ENCODE measurements at places on chromosomes 5 and 9.

DNA sequence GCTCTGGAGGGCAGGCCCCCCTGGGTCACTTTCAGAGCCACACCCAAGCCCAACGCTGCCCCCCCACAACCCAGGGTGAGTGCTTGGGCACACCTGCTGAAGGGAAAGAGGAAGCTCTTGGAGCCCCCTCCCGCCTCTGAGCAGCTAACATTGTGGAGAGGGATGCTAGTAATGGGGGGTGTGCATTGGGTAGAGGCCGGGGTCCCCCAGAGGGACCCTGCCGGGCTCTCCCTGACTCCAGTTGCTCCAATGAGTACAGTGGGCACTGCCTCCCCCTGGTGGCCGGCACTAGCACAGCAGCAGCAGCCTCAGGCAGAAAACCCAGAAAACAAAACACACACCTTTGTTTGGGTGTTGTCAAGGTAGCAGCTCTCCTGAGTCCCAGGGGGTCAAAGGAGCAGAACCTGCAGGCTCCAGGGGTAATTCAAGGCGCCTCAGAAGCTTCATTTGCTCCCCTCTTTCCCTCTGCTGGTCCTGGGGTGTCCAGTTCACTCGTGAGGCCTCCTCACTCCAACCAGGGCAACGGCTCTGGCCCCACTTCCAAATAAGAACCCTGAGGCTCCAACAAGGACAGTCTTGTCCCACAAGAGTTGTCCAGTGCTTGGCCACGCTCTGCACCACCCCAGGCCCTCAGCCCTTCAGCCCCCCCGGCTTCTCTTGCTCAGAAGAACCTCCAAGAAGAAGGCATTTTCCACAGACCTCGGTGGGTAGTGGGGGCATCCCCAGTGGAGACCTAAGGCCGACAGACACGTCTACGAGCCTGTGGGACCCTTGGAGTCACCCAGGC is 16.1 kb downstream of the GBGT1 start:
- peak; percentile 87 for DNase-seq

- no peak for DNase-seq
Observed at GRCh38 chr9:124164811-124165210, 92.9 kb upstream of the NEK6 start.

DNA sequence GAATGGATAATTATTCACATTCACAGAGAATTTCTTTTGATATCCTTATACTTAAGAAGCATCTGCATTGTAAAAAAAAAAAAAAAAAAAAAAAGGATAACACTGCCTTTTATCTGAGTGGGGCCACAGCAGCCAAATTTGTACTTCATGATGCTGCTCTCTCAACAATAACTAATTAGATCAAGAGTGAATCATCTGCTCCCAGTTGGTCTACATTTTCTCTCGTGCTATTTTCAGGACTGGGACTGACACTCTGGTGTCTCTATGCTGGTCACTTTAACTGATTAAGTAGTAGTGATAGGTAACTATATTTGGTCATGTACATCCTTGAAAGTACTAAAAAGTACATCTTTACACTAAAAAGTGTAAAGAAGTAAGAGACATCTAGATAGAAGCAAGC is 90.1 kb downstream of the RFX3 start:
- no peak for DNase-seq

DNA sequence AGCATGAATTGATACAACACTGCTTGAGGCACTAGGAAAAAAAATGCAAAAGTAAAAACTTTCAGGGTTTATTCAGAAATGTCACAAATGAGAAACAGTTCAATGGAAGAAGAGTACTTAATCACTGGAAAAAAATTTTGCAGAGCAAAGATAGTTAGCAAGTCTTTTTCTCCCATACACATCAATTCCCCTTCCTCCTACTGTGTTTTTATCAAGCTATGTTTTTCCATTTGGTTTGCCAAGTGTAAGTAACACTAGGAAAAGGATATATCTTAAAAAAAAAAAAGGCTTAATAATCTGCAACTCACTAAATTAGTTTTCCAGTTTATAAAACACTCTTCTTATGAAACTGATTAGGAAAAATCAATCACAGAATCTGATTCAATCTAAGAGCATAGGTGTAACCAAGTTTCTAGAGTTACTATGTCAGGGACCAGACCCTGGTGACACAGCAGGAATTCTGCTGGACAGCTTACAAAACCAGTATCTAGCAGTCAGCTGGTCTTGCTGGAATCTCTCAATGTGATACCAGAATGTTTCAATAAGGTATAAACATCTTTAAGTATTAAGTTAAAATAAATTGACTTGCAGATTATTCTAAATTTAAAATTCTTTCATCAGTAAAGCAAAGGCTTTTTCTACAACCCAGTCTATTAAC is 34.7 kb downstream of the RNF145 start:
- DNase-seq, result no peak

DNA sequence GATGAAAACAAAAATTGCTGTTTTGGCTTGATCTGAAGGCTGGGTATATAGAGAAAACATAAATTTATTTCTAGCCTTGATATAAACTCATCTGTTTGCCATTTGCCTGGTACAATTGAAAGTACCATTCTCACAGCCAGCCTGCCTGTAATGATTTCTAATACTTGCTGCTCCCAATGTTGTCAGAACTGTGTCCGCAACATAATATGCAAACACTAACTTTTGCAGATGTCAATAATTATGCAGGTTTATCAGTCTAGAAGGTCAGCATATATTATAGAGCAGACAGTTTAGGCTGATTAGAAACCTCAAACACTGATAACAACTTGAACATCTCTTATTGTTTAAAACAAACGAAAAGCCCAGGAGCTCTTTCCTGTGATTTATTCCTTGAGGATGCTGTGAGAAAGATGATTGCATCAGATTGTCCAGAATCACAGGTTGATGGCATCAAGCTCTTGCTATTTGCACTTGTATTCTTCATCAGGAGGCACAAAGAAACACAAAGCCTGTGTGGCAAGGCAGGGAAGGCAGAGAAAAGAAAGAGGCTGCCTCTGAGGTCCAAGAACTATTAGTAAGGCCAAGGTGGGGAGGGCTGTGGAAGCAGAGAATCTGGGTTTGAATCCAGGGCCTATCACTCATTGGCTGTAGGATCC is 21.4 kb upstream of the HMHB1 start:
- no peak for DNase-seq

DNA sequence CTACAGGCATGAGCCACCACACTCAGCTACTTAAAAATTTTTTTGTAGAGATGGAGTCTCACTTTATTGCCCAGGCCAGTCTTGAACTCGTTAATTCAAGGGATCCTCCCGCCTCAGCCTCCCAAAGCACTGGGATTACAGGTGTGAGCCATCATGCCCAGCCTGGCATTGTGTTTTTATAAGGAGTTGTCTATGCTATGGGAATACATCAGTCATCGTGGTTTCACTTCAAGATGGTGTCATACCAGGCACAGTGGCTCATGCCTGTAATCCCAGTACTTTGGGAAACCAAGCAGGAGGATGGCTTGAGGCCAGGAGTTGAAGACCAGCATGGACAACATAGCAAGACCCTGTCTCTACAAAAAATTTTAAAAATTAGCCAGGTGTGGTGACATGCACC is 49.7 kb downstream of the CYSTM1 start:
- no peak for DNase-seq

GRCh38 chr5:174427304-174427703 is 297.1 kb upstream of the MSX2 start:
- DNase-seq, result no peak

DNA sequence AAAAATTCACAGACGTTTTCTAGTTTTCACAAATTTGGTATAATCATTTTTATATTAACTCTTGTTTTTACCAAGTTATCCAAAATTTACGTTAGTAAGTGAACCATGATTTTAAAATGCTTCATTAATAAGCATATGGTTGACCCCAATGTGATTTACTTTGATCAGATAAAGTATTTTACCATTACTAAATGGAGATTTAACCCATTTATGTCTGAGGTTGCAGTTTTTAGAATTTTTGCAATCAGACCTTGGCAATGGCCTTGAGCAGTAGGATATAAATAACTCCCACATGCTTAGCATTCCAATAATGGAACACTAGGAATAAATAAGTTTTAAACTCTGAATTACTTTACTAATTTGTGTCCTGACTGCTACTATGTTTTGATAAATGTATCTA is 84.6 kb downstream of the NDUFS4 start:
- DNase-seq, result no peak

GRCh38 chr5:8138884-8139283 is 269.9 kb downstream of the MTRR start:
- DNase-seq, result peak; percentile 25

- peak; percentile 69 for DNase-seq
Observed at GRCh38 chr5:66169534-66169933, 25.4 kb downstream of the SREK1 start.

DNA sequence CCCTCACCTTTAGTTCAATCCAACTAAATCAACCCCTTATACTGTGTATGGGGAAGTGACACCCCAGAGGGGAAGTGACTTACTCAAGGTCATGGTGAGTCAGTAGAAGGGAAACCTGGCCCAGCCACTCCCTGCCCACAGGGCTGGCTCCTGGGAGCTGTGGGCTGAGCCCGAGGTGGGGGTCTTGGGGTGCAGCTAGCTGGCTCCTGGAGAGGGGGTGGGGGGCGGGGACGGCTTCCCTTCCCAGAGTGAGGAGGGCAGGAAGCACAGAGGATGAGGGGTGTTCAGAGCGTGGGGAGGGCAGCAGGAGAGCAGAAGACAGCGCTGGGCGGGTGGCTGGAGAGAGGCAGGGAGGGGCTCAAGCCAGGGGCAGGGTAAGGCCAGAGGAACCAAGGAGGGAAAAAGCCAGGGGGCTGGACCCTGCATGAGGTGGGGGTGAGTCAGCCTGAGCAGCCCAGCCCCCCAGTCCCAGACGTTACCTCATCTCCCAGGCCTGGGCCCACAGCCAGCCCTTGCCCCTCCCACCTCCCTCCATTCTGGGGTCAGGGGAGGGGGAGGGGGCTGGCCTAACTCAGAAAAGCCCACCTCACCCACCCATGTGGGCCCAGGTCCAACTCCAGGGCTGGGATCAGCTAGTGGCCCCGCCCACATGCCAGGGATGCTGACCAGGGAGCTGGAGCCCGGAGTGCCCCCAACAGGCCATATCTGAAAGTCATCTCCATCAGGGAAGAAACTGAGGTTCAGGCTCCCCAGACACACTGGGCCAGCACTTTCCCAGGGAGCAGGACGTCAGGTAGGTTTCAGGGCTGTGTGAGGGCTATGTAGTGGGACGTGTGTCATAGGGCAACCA is 2.8 kb downstream of the PDLIM7 start:
- DNase-seq, result peak; percentile 45

- no peak for DNase-seq
Observed at GRCh38 chr9:80885894-80886293, 803.5 kb downstream of the TLE1 start.

GRCh38 chr5:41095324-41096101 is 24.4 kb upstream of the MROH2B start:
- no peak for DNase-seq

DNA sequence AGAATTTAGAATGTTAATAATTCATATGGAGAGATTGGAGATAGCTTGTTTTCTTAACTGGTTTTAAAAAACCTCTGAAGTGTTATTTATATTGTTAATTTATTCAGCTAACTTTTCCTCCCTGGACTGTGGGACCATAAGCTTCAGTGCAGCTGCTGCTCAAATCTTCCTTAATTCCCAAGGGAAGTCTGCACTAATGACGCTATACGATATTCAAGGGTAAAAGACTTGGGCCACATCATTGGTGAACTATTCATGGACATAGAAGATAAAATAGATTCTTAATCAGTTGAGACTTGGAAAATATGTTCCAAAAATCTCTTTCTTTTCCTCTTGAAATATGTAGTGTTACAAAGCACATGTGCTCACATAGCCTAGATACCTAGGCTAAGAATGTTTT is 31.1 kb upstream of the GAS1 start:
- no peak for DNase-seq

GRCh38 chr9:76707510-76707909 is 56.7 kb upstream of the PCA3 start:
- DNase-seq, result no peak

GRCh38 chr5:179246227-179246626 is 99.0 kb downstream of the ADAMTS2 start:
- no peak for DNase-seq

DNA sequence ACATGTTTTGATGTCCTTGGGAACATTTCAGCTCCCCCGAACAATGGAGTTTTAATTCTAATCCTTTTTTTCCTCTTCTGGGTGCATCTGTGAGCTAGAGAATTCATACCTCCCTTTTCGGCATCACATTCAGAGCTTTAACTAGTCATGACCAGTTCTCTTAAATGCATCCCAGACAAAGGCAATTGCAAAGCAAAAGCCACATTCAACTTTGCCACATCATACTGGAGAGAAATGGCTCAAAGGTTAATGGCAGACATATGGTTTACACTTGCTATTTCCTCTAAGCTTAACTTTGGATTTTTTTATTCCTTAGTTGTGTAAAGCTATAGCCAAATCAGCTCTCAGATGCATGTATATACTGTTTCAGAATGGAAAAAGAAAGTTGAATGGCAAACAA is 153.3 kb downstream of the ESM1 start:
- no peak for DNase-seq

DNA sequence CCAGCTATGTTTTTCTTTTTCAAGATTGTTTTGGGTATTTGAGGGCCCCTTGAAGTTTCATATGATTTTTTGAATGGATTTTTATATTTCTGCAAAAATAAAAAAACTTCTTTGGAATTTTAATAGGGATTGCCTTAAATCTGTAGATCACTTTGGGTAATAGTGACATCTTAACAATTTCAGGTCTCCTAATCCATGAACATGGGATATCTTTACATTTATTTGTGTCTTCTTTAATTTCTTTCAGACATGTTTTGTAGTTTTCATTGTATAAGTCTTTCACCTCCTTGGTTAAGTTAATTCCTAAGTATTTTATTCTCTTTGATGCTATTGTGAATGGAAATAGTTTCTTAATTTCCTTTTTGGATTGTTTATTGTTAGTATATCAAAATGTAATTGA is 79.1 kb downstream of the PPIC start:
- no peak for DNase-seq

- no peak for DNase-seq
Observed at GRCh38 chr5:38783011-38783561, 62.7 kb upstream of the OSMR start.

DNA sequence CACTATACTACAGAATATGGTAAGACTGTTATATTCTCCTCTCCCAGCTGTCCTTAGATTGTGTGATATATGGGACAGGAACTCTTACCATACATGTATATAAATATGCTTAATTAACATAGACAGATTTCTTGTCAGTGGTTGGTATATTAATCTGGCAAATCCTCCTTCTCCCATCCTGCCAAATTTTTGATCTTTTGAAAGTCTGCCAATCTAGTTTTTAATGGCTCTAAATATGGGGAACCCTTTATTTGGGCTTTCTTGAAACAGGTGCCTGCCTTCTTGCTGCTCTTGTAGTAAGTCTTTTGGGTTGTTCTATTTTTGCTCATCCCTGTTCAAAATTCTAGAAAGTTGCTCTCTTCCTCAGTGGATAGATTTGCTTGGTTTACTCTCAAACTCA is 63.5 kb downstream of the SPATA31D1 start:
- DNase-seq, result no peak
